ENCODE measurements at places on chromosomes 11 and 22.

- DNase-seq: no peak
Observed at GRCh38 chr22:24510637-24511625, 15.8 kb downstream of the UPB1 start.

- DNase-seq: peak; percentile 19
Observed at GRCh38 chr11:105179542-105180278, 40.1 kb upstream of the CARD18 start.

DNA sequence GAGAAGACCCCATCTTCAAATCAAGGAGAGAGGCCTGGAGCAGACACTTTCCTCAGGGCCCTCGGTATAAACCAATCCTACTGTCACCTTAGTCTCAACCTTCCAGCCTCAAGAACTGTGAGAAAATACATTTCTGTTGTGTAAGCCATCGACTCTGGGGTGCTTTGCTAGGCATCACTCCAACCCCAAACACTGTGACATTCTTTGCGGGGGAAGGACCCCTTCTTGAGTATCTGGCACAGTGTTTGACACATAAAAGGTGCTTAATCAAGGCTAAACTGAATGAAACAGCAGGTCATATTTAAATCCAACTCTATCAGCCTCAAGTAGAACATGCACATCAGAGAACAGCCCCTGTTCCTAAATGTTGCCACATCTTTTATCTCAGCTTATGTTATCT is 558.1 kb downstream of the INSC start:
- DNase-seq: no peak

DNA sequence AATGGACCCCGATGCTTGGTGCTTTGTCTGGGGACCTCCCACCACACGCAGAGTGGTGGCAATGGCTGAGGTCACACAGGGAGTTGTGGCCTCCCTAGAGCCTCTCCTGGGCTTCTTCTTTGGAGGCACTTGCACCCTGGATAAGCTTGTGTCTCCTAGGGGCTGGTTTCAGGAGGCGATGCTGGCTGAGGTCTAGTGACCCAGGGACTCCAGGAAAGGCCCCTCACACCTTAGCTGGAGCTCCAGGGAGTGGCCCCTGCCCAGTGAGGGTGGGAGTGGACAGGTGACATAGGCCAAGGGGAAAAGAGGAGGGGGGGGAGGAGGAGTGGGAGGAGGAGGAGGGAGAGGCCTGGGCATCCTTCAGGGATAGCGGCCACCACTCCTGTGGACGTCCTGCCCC is 810 bp downstream of the IGLL1 start:
- DNase-seq: no peak

DNA sequence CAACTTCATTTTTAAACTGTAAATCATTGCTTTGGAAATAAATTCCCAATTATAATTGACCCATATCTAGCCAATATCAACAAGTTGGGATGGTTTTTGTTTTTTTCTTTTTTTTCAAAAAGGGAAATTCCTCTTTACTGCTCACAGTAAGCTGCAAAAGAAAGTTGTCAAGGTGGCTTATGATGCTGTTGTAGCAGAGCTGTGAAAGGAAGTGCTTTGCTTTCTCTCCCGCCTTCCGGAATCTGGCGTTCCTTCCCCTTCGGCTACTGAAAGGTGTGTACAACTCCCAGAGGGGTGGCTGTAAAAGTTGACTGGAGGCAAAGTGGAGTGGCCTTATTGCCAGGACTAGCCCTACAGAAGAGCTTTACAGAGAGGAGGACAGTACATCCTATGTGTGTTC is 16.2 kb upstream of the ADSL start:
- no peak for DNase-seq

- no peak for DNase-seq
Observed at GRCh38 chr22:45608763-45609180, 62.9 kb upstream of the ATXN10 start.

- no peak for DNase-seq
Observed at GRCh38 chr11:33622806-33623205, 77.8 kb downstream of the C11orf91 start.

GRCh38 chr22:44489026-44489425 is 9.0 kb downstream of the RTL6 start:
- no peak for DNase-seq

GRCh38 chr22:50218996-50219727 is 18.4 kb downstream of the SELENOO start:
- DNase-seq: peak; percentile 66

GRCh38 chr11:86515297-86516094 is 140.8 kb downstream of the CCDC81 start:
- no peak for DNase-seq

DNA sequence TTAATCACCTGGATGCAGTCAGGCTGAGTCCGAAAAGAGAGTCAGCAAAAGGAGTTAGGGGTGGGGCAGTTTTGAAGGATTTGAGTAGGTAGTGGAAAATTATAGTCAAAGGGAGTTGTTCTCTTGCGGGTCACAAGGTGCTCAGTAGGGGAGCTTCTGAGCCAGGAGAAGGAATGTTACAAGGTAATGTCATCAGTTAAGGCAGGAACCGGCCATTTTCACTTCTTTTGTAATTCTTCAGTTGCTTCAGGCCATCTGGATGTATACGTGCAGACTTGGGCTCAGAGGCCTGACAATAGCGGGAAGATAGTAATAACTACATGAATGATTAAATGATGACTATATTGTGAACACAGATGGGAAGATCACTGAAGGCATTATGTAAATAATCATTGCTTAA is 6.2 kb downstream of the SC5D start:
- DNase-seq: no peak

- DNase-seq: no peak
Observed at GRCh38 chr11:33633251-33634003, 67.2 kb downstream of the C11orf91 start.

DNA sequence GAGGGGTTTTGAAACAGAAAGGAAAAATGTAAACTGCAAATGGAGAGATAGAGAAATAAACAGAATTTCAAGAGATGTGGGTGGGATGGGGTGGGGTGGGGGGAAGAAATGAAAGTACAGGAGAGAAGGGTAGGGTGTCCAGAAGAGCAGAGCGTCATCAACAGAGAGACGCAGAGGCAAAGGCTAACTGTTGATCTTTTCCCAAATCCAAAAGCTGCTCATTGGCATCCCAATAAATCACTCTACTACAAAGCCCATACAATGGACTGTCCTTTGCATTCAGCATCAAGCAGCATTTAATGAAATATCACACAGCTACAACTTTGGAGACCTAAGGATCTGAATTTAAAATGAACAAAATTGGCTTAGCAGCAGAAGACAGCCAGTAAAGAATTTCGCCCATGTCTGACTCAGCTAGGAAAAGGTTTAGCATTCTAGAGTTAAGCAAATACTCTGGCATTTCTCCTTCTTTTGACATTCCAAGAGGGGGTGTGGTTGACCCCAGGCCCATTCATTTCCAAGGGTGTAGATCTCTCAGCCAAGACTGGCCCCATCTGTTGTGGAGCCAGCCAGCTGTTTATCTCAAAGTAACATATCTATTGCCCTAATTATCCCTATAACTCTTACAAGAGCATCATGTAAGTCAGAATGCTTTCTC is 1.5 kb downstream of the RAB30 start:
- no peak for DNase-seq

DNA sequence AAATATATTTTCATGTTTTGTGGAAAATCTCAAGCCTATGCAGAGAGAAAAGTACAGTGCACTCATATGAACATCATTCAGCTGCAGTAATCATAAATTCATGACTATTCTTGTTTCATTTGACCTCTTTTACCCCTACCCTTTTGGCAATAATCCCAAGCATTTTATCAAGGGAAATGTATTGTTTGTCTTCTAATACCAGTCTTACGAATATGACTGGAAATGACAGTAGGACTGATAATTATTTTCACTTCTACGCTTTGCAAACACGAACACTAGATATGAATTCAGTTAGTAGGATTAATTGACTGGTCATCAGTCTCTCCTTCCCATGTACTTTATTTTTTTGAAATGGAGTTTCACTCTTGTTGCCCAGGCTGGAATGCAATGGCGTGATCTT is 90.3 kb downstream of the MTMR3 start:
- DNase-seq: no peak

DNA sequence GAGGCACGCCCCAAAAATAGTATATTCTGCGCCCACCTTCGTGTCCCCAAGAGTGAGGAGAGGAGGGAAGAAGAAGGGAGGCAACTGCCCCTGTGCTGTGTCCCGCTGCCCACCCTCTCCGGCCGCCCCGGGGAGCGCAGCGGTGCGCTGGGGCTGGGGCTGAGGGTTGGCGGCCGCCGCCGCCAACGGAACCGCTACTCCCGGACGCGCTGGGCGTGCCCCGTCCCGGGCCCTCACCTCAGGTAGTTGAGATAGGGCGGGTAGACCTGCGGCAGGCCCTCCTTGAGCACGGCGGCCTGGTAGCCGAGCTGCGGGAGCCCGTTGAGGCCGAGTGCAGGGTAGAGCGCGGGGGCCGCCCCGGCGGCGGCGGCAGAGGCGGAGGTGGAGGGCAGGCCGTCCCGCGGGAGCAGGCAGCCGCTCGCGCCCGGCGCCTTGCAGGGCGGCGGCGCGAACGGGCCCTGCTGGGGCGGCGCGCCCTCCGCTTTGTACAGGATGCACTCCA is 2.4 kb downstream of the PGR start:
- no peak for DNase-seq

DNA sequence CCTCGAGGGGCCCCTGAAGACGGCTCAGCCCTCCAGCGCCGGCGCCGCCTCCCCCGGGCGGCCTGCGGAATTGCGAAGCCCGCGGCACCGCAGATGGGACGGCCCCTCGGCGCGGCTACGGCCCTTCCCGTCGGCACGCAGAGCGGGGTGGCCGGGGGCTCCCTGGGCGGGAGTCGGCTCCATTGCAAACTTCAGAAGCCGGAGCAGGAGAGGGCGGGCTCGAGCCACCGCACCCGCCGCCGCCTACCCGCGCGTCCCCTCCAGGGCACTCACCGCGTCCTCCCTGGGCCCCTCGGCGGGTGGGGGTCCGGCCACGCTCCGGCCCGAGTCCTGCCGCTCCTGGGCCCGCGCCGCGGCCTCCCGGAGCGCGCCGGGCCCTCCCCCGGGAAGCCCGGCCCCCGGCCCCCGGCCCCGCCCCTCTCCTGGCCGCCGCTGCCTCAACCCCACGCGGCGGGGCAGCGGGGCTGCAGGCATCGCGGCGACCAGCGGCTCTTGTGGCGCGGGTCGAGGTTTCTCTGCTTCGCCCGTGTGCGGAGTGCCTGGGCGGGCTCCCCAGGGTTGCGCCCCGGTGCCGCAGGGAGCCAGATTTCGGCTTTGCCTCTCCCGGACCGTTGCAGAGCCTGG is at the start of gene PACSIN3:
TSS of gene PACSIN3 (minus strand) at position 359 of the 624 bp plus-strand sequence. CDS start 3,707 bp downstream, outside the sequence.
- peak; percentile 38 for DNase-seq
